Activated CD8-positive, alpha-beta memory T cell treated with anti-CD3 and anti-CD28 coated beads, Interleukin-2, amount 50 U/mL, for 4 hours (primary cell): ENCODE measurements at places on chromosomes 13 and 19.
A peak's percentile ranks its signal among the peaks of the same experiment; 100 is the strongest.

DNA sequence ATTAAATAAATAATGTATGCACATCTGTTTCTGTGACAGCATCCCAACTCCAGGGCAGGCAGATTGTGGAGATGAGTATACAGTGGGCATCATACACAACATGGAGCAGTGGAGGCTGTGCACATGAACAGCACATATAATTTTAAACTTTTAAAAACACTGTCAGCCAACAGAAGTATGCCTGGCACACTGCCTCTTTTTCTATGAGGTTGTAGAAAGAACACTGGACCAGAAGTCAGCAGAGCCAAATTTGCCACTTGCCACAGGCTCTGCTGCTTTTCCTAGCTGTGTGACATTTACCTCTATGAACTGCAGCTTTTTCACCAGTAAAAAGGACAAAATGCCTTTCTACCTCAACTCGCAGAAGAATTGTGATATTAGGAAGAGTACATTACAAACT is 118.7 kb downstream of the FRY start:
- DNase-seq = no peak

DNA sequence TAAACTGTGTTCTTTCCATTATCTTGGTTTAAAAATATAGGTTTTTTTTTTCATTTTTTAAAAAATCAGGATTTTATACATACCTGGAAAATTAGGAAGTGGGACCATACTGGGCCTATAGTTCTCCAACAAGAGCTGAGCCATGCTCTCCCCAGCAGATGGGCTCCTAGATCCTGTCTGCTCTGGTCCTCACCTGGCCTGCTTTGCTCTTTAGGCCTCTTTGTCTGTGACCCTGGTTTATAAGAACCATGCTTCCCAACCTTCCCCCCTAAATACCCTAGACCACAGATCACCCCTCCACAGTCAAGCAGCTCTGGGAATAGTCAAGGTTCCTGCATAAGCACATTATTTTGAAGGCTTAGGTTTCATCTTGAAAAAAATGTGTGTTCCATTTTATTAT is 185.0 kb upstream of the TSHZ3 start:
- DNase-seq = no peak

DNA sequence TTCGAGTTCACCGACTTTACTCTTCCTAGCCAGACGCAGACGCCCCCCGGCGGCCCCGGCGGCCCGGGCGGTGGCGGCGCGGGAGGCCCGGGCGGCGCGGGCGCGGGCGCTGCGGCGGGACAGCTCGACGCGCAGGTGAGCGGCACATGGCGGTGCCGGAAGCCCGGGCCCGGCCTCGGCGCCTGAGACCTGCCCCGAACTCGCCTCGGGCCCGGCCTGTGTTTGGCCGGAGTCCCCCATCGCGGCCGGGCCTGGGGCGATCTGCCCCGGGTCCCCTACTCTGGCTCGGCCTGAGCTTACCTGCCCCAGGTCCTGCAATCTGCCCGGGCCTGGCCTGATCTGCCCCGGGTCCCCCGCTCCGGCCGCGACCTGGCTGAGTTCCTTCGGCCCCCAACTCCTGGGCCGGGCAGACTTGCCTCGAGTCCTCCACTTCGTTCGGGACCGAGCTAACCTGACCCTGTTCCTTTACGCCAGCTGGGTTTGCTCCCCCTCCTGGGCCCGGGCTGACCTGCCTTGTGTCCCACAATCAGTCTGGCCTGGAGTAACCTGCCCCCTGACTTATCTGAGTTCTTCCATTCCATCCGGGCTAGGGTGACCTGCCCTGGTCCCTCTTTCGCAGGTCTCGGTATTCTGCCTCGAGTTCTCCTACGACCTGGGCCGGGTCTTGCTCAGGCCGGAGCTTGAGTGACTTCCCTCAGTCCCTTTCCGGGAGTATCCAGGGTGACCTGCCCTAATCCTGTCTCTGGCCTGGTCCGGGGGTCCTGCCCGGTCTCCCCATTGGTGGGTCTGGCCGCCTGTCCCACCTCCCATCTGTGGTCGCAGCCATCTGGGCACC is 764 bp downstream of the UPF1 start:
- peak; percentile 26 for DNase-seq

- no peak for DNase-seq
Observed at GRCh38 chr19:46426035-46426505, 2.7 kb downstream of the PNMA8C start.

DNA sequence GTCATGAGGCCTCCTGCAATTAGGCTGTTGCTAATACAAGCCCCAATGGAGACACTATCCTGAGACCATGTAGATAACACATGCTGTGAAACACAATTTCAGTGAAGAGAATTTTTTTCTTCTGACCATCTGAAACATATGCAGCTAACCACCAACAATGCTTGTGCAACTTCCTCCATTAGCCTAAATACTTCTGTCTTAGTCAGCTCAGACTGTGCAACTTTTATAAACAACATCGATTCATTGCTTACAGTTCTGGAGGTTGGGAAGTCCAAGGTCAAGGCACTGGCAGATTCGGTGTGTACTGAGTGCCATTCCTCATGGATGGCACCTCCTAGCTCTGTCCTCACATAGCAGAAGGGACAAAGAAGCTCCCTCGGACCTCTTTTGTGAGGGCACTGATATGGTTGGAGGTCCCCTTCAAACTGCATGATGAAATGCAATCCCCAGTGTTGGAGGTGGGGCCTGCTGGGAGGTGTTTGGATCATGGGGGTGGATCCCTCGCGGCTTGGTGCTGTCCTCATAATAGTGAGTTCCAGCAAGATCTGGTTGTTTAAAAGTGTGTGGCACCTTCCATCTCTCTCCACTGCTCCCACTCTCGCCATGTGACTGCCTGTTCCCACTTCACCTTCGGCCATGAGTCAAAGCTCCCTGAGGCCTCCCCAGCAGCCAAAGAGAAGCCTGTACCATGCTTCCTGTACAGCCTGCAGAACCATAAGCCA is 27.7 kb downstream of the STK24 start:
- DNase-seq = no peak

DNA sequence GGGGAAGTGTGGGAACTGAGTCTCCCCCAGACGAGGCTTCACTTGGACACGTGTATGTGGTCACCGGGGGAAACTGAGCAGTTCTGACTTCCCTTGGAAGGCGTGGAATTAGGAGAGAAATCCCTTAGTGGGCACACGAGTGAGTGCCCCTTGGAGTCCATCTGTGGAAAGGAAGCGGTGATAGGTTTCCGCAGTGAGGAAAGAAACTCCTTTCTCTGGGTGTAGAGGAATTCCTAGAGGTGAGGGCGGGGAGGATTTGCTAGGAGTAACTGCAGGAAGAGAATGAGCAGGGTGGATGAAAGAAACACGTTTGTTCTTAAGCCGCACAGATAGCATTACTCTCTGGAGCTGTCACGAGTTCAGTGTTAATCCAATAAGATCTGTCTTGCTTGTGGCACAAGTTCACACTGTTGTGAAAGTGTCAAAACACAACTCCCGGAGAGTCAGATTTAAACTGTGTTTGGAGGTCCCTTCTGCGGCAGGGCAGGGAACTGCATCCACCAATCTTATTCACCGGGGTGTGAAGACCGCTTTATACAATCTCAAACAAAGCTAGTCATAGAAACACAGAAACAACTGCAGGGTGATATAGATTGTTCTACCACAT is 1.2 kb downstream of the KL start:
- no peak for DNase-seq

- no peak for DNase-seq
Observed at GRCh38 chr13:112821340-112822055, 131.7 kb downstream of the ATP11A start.

DNA sequence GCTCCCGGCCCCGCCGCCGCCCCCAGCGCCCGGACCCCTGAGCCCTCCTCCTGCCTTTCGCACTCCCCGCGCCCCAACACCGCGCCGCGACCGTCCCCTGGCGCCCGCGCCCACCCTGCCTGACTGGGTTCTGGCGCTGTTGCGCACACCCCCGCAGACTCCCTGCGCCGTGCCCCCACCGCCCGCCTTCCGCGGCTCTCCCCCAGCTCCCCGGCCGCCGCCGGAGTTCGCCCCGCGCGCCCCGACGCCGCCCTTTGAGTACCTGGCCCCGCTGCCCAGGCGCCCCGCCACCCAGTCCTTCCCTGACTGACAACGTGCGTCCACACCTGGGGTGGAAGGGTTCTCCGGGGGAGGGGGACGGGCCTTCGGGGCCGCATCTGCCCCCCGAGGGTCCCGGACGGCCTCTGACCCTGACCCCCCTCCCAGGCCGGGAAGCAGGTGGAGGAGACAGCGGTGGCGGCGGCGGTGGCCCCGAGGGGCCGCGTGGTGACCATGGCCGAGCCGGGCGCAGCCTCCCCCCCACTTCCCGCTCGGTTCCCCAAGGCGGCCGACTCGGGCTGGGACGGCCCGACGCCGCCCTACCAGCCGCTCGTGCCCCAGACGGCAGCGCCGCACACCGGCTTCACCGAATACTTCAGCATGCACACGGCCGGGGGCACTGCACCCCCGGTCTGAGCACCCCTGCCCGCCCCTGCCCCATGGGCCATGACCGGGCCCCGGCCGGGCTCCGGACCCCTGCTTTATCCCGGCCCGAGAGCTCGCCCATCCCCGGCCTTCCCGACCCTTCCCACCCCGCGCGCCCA is 1.4 kb upstream of the MEGF8 start:
- peak; percentile 26 for DNase-seq

GRCh38 chr19:55041627-55042343 is 3.7 kb upstream of the GP6 start:
- no peak for DNase-seq

DNA sequence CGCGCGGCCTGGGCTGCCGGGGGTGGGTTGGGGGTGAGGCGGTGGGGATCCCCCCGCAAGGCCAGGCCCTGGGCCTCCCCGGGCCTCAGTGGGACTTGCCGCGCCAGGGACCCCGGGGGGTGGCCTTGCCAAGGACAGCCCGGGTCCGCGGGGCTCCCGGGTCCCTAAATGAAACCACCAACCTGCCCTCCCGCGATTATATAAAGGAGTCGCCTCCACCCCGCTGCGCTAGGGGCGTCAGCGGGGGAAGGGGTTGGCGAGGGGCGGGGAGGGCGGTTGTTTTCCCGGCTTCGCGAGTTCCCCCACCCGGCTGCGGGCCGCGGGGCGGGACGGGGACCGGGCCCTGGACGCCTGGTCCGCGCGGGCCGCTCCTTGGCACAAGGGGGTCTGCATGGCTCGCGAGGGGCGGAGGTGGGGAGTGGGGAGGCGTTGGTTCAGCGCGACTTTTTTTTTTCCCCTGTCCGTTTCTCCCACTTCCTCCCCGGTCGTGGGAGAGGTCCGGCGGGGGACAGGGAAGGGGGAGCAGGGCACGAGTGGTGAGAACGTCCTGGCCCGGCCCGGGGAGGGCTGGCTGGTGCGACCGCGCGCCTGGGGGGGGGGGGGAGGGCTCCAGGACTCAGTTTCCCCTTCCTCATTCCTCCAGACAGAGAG is 822 bp upstream of the ZBTB7A start:
- no peak for DNase-seq

GRCh38 chr19:46067691-46068090 is 26.9 kb upstream of the IGFL4 start:
- DNase-seq = no peak

DNA sequence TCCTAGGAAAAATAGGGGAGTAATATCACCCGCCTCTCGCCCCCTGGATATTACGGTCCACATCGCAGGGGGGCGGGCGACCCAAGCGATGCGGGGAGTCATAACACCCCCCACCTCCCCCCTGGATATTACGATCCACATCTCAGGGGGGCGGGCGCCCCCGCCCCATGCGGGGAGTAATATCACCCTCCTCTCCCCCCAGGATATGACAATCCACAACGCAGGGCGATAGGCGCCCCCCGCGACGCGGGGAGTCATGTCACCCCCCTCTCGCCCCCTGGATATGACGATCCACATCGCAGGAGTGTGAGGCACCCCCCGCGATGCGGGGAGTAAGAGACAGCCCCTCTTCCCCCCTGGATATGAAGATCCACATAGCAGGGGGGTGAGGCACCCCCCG is 684.4 kb upstream of the PCDH9 start:
- DNase-seq = no peak

DNA sequence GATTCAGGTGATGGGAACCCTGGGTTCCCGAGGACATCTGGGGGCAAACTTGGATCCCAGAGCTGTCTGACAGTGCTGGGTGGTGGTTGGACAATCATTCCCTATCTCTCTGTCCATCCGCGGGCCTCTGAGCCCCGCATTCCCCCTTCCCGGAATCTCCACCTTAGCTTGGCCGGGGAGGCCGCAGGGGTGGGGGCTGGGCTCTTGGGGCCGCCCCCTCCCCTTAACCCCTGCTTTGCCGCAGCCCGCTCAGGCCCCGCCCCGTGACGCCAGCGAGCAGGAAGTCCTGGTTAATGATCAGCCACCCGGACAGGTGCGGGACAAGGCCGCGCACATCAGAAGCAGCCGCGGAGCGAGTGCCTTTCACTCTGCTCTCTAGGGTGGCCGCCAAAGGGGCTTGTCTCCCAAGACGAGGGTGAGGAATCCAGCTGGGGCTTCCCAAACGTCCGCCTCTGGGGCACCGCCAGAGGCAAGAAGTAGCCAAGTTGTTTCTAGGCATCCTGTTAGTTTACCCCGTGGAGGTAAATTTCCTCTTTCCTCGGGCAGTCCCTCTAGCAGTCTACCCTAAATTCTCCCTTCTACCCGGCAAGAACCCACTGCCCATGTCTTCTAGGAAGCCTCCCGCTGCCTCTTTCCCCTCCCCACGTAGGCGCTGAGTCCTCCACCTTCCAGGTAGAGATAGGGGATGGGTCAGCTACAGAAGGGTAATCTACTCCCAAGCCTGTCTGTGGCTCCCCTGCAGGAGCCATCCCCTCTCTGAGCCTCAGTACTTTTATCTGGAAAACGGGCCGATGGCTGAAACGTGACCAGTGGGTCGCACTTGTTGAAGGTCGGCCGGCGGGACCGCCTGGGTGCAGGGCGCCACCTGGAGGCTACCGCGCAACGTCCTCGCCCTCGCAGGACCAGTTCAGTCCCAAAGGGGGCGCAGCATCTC is 3.0 kb downstream of the IRF2BP1 start:
- peak; percentile 81 for DNase-seq

DNA sequence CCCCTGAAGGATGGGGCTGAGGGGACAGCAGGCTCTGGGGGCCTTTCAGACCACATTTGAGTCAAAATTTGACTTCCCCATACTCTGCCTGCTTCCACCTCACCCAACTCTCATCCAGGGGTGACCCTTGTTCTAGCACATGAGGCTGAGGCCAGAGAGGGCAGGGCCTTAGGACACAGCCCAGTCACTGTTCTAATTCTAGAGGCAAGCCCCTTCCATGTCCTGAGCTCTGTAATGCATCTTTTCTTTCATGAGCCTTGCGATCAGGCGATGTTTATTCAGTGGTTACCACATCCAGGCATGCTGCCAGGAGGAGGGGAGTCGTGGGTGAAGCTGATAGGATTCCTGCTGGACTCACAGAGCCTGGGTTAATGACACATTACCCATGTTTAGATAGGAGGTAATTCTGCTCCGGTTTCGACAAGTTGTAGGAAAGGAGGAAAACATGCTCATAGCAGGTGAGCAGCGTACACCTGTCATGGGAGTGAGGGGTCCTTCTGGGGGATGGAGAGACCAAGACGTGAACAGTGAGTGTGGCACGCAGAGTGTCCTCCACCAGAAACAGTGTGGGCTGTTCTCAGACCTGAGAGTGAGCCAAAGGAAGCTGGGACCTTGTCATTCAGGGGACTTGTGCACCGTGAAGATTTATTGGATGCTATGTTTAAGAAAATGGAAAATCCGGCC is 9.3 kb downstream of the RPS9 start:
- DNase-seq = no peak

GRCh38 chr19:38039966-38040365 is 133.0 kb downstream of the SIPA1L3 start:
- DNase-seq = no peak
